ENCODE measurements at places on chromosomes 1 and 21. TPM values are rescaled to one million over a fixed set of nuclear protein-coding genes. Genes with fewer than 3 reads are reported as not detected.

The ZNF687 gene
- 20.6 TPM for total RNA-seq

The DENND2D gene
- total RNA-seq: 70.8 TPM

DNA sequence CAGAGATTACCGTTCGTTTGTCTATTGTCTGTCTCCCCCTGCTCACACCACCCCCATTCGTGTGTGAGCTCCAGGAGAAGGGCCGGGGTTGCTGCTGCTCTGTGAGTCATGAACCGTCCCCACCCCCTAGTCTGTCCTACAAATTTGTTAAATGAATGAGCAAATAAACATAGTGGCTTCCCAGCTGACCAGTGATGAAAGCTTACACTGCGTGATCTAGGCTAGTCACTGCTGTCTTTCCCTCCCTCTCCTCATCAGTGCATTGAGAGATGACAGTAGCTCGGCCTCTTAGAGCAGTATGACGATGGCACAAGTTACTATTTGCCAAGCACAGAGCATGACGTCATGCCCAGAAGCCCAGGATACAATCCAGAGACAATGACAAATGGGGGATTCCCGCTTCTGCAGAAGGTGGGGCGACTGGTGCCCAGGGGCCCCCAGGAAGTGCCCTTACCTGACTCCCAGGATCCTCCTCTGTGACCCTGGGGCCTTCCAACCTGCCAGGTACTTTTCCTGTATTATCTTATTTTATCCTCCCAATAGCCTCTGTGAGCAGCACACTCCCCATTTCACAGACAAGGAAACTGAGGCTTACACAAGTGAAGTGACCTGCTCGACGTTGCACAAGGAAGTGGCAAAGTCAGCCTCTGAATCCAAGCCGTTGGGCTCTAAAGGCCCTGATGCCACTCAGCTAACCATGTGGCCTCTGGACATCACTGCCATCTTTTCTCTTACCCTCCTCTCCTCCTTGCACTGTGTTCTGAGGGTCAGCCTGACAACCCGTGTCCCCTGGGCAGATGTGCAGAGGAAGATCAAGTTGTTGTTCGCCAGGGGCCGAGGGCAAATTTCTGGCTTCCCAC, 8.6 kb upstream of the EPHA2 start:
- DNase-seq: no peak

DNA sequence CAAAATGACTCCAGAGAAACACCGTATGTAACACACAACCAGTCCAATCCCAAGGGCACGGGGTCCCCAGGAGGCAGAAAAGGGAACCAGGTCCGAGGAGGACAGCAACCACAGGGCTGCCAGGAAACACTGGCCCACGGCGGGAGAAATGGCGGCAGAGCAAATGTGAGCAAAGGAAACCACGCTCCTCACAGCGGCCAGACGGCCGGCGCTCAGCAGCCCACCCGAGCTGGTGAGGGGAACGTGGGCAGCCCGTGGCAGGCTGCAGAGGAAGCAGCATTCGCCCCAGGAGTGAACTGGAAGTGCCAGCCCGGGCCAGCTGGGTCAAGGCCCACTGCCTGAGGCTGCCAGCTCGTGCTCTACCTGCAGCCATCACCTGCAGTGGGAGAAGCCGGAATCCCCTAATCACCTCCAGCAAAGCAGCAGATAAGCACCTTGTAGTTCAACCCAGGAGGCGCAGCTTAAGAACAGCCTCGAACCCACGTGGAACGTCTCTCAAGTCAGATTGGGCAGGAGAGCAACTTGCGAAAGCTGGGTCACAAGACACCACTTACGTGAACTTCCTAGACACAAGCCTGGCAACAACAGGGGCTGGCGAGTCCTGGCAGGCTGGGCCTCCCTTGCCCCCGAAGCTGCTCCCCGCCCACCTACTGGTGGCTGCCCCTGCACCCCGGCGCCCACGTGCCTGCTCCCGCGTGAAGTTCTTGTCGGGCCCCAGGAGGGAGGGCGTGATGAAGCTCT, 6.7 kb downstream of the SLC19A1 start:
- DNase-seq: no peak

DNA sequence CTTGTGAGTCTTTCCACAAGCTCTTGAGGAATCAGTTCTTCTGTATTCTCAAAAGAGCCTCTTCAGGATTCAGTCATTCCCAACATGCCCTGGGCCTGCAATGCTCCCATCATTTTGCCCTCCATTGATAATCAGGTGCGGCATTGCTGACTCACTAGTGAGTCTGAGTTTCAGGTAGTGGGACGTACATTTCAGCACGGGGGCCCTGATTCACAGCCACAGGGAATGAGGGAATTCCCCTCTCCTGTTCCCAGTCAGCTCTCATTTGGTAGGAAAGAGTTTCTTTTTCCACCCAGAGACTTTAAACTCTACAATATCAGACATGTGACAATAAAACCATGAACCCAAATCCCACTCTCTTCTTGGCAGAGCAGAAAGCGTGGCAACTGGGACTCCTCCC, 3.7 kb upstream of the IRF6 start:
- no peak for DNase-seq

- DNase-seq: no peak
Observed at GRCh38 chr1:22563671-22564602, 648 bp downstream of the EPHA8 start.

The COL8A2 gene
- total RNA-seq: 20.6 TPM

The HSF2BP gene
- 1.8 TPM for total RNA-seq

GRCh38 chr1:218933513-218933912, 240.2 kb upstream of the LYPLAL1 start:
- DNase-seq: no peak

The FAM43B gene
- total RNA-seq: 0.16 TPM

DNA sequence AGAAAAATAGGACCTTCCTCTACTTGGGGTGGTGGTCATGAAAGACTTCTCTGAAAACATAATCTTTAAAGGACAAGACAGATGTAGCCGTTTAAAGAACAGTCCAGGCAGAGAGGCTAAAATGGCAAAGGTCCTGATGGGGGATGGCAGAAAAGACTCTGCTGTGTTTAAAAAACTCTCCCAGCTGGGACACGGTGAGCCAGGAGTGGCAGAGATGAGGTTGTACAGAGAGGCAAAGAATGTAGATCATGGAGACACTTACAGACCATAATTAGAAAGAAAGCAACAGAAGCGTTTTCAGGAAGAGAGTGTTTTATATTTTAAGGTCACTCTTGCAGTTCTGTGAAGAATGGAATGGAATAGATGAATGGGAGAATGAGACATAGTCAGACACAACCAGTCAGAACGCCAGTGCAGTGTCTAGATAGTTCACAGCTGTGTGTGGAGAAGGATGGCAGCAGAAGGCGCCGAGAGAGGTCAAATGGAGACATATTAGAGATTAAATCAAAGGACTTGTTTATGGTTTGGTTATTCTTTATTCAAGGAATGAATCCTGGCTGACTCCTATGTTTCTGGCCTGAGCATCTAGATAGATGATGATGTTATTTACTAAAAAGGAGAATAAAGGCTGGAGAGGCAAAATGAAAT, 47.8 kb downstream of the USP24 start:
- DNase-seq: no peak

DNA sequence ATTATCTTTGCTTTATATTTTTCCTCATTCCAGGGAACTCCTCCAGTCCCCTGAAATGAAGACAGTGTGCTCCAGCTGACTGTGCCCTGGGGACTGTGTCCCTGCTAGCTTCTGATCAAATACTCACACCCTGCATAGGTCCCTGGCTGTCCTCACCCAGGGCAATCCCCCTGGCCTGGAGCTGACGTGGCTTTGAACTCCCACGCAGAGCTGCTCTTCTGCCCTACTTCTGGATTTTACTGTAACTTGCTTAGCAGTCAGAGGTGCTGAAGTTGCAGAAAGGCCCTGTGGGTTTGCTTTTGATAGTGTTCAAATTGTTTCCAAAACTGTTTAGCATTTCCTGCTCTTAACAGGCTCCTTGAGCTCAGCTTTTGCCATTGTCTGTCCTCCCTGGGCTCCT, 186.5 kb downstream of the FASLG start:
- DNase-seq: no peak

The MYBPH gene
- total RNA-seq: 0.66 TPM

DNA sequence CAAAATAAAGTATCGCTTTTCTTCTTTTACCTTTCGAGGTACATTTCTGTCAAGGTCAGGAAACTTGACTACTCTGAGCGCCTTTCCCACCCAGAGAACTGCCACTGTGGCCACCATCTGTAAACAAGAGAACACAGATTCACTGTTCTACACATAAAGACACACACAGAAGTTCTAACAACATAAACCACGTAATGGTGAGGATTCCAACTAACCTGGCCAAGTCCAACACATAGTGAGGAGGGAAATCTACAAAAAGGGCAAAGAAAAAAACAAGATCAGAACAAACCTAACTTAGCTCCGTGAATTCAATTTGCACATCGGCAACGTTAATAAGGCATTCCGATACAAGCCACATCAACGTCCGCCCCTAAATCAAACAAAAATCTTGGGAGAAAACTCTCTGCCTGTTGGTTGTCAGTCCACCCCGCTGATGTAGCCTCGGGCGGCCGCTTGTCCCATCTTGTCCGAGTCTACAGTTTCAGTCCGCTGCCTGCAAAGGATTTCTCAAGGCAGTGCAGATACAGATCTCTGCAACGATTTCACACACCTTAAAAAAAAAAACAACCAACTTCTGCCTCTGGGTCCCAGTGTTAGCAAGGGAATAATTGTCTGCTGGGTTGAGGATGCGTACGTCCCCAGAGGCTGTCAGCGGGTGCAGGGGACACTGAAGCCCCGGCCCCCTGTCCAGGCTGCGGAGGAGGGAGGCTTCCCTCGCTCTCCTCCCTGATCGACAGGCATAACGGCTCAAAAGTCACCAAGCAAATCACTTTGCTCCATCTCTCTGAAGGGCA, 1.0 kb downstream of the SLC35D1 start:
- peak; percentile 57 for DNase-seq

The ADAMTS4 gene
- total RNA-seq: 4.8 TPM

The PIGR gene
- 123 TPM for total RNA-seq

DNA sequence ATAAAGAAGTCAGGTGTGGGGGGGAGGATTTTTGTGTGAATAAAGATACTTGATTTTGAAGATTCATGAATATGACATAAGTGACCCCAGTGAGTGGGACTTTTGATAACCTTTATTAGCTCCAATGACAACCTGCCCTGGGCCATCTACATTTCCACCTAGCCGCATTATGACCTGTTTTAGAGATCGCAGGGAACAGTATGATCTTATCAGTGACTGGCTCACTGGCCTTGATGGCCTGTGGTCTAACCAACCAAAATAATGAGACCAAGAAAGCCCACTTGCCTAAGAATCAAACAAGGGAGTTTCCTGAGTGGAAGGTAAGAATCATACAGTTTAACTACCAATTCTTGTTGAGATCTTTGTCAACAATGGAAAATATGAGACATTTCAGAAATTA, 1.8 kb downstream of the ELAPOR1 start:
- no peak for DNase-seq

The FLG2 gene
- not detected for total RNA-seq

GRCh38 chr1:34331020-34331926, 154.6 kb downstream of the C1orf94 start:
- no peak for DNase-seq

DNA sequence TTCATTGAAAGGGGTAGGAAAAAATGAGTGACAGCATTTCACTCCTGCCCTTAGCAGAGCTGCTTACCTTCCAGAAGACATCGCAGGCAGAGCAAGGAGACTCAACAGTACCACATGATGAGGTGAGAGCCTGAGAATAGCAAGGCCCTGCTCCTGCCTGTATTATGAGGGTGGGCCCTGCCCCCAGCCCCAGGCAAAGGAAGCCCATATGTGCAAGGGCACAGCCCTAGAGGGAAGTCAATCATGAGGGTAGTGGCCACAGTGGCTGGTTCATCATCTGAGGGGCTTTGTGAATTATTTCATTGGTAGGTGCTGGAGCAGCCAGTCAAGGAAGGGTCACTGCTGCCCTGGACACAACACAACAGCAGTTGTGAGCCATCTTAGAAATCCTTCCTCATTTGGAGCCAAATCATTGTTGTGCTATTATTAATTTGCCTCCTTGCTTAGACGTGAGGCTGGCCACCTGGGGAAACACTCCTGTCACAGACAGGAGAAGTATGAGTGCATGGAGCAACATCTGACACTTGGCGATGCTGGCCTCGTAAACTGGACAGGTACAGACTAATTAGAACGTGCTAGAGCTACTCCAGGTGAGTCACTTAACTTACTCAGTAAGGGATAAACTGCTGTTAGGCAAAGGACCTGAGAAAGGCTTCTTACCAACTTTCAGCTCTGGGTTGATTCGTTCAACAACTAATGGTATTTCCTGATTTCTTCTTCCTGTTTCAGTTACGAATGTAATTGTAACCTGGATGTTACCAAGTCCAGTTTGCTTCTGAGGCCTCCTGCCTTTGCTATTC, 22.7 kb upstream of the ACBD6 start:
- no peak for DNase-seq

DNA sequence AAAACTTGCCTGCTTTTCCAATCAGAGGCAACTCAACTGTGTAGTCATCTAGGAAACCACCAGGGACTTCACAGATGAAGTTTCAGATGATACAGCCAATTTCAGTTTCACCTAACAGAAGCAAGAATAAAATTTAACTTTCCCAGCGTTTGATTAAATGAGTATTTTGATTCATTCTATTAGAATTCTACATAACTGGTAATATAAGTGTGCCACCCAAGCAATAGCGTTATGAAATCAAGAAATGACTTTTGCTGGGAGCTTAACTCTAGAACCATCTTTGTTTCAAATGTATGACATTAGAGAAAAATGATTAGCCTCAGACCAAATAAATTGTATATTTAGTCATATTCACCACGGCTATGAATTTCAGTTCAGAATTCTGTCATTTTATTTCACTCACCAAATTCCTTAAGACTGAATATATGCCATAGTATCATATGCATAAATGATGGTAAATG, 239.3 kb downstream of the NRIP1 start:
- no peak for DNase-seq

DNA sequence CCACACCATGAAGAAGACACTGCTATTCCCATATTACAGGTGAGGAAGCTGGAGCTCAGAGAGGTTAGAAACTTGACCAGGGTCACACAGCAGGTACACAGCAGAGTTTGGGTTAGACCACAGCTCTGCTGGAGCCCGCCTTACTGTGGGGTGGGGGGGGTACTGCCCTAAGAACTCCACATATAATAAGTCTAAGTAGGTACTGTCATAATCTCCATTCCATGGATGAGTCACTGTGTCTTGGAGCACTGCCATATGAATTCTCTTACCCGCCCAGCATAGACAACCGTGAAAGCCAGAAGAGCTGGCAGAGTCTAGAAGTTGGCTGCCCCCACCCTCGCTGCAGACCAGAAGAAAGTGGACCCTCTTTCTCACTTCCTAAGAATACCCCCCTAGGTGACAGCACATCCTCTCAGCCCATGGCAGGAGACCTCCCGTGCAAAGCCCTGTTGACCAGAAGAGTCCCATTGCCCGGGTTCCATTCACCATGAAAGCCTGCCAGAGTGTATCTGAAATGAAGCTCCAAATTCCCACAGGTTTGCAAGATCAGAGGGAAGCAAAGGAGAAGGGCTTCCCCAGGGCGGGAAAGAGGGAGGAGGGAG, 5.2 kb upstream of the PLA2G2D start:
- peak; percentile 50 for DNase-seq

DNA sequence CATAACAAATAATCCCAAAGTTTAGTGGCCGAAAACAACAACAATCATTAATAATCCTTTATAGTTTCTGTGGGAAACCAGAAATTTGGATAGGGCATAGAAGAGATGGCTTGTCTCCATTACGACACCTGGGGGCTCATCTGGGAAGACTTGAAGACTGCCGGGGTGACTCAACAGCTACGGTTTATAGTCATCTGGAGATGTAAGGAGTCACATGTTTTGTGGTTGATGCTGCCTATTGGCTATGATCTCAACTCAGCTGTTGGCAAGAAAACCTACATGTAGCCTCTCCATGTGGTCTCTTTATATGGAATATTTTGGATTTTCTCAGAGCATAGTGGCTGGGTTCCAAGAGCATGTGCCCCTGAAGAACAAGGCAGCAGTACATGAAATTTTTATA, 29.3 kb upstream of the TSPAN2 start:
- DNase-seq: no peak

The CFHR1 gene
- total RNA-seq: not detected

The MCOLN3 gene
- 13.6 TPM for total RNA-seq

The AK4 gene
- total RNA-seq: 41.0 TPM
